ENCODE measurements at places on chromosomes 16 and 17.

GRCh38 chr16:10121897-10122425 lies 60.3 kb downstream of the GRIN2A start:
- DNase-seq: no peak

- DNase-seq: no peak
Observed at GRCh38 chr17:38463451-38463858, 35.2 kb downstream of the ARHGAP23 start.

DNA sequence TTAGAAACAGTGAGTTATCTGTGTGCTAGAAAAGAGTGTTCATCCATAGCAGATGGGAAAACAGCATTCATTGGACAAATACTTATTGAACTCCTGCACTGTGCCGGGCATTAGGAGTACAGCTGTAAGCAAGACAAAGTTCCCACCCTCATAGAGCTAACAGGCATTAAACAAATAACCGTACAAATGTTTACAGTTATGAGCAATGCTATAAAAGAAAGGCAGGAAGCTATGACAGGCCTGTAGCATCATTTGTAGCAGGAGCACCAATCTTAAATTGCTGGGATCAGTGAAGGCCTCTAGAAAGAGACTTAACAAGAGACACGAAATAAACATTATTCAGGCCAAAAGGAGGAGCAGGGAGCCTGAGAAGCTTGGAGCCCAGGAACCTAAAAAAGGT lies 15.6 kb downstream of the SDR42E1 start:
- DNase-seq: no peak

GRCh38 chr16:11390573-11391495 lies 45.6 kb downstream of the RMI2 start:
- no peak for DNase-seq

GRCh38 chr16:86281421-86281820 lies 228.9 kb upstream of the FOXF1 start:
- no peak for DNase-seq

GRCh38 chr17:64004903-64005733 lies 7.0 kb downstream of the PRR29 start:
- no peak for DNase-seq

DNA sequence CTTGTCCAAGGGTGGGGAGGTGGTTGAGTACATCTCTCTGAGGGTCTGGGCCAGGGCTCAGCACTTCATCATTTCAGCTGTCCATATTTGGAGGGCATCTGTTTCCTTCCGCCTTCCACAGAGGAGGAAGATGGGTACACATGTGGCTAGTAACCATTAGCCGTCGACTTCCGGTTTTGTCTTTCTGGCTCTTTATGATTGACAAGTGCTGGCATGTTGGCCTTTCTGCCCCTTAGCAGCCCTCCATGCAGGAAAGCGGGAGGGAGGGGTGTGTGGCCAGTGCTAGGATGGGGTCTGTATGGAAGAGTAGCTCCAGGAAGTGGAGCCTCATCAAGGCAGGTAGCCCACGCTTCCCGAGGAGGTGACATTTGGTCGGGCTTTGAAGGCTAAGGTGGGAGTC lies 69.6 kb downstream of the RAI1 start:
- no peak for DNase-seq

DNA sequence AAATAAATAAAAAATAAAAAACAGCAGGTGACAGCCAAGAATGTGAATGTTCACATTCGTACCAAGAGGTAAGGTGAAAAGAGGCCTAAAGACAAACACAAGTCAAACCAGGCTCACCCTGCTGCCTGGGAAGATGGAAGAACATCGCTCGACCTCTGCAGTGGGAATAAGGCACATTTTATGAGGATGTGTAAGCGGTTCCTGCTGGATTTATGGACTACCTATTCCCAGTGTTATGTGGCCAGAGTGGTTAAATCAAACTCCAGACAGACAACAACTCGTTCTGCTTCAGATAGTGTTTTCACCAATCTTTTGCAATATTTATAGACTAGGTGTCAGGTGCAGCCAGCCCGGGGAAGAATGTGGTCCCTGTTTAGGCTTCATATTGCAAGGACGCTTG lies 215.0 kb upstream of the HSBP1 start:
- no peak for DNase-seq

DNA sequence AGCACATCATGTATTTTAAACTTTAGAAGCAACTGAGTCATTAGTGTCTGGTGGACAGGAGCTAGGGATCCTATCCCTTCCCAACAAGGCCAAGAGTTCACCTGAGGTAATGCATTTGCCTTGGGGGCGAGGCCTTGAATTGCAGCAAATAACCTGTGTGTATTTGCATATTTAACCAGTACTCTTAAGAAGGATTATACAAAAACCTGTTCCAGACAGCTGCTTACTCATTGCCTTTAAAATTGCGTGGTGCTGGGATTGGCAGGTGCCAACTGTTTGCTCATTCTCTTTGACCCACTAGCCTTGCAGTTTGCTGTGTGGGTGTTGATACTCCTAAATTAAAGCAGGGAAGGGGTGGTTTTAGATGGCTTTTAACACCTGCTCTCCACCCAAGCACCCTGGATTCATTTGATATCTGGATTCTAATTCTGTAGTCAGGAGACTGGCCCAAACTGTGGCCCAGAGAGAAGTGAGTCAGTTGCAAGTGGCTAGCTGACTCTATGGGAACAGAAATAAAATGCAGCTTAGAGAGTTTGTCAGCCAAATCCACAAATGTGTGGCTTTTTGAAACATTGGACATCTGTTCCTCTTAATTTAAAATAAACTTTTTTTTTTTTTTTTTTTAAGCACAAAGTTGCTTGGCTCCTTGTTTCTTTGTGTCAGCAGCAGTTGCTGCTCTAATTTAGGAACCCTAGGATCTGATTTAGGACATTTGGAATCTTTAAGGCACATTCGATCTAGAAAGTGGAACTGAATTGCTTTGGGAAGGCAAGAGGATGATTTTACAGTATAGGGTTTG lies 46.9 kb downstream of the TUBD1 start:
- DNase-seq: peak; percentile 100

- no peak for DNase-seq
Observed at GRCh38 chr16:57736419-57737351, 1.1 kb downstream of the KATNB1 start.

- no peak for DNase-seq
Observed at GRCh38 chr17:74803971-74804370, 27.8 kb upstream of the NAT9 start.

All from NCI-H524 treated with DMSO at 0.1 percent for 48 hours (cell line).